DMS79 treated with DMSO at 0.1 percent for 48 hours (cell line): ENCODE measurements at places on chromosomes 3 and 15.

DNA sequence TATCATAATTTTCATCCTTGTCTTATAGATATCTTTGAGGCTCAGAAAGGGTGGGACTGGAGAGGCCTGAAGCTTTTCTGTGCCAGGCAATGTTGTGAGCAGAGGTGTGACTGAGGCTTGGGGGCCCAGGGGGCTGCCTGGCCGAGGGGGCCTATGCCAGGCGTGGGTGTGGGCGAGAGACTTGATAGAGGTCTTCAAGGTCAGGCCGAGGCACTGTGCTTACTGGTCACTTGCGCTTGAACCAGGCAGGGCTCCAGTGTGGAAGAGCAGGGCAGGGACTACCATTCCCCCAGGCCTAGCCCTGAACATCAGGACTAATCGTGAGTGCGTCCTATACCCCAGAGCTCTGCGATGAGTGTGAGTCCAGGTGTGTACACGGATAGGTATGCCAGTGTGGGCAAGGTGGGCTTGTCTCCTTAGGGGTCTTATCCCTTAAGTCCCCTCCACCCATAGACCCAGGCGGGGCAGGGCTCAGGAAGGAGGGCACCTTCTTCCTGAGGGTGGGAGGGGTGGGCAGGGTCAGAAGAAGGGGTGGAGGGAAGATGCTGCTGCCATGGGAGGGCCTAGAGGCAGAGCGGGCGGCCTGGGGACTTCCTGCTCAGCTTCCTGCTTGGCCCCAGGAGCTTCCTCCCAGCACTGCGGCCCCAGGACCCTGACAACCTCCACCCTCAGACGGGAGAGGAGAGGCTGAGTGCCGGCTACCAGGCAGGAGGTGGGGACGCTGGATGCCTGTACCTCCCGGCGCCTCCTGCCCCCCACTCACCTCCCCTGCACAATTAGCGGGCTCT lies 84.7 kb downstream of the LINGO1 start:
- no peak for DNase-seq

GRCh38 chr15:43505738-43506137 lies 11.7 kb upstream of the MAP1A start:
- no peak for DNase-seq

DNA sequence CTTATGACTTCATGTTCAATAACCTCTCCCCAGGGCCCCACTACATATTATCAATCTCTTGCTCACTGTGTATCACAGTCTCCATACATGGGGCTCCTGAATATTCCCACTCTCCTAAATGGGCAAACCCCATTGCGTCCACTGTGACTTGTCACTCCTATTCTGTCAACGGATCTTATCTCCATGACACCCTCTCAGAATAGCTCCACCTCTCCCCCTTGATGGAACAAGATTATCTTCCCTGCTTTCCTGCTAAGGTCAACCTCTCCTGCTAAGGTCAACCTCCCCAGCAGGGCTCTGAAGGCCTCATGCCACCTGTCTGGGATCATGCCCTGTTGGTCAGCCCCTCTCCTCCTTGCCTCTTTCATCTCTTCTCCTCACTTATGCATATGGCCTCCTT lies 1.8 kb downstream of the CLDN18 start:
- DNase-seq: no peak

GRCh38 chr3:183817639-183818038 lies 7.7 kb downstream of the MAP6D1 start:
- DNase-seq: no peak

GRCh38 chr3:159910991-159911663 lies 77.5 kb upstream of the IL12A start:
- no peak for DNase-seq

DNA sequence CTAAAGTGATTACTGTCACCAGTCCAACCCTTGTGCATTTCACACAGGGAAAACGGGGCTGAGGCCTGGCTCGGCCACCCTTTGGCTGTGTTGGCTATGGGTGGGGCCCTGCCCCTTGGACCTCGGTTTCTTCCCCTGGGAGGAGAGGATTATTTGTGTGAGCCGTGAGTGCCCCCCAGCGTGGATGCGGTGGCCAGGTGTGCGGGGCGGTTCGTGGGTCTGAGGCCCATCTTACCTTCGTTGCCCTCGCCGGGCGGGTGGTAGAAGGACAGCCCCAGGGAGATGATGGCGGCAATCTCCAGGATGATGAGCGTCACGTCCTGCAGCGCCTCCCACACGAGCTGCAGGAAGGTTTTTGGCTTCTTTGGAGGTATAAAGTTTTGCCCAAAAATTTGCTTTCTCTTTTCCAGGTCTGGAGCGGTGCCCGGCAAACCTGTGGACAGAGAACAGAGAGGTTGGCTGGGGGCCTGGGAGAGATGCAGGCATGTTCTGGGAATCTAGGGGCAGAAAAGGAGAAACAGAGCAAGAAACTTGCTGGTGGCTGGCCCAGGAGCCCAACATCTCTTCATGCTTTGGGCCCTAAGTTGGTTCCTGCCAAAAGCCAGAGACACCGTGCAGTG lies 89.6 kb upstream of the SEC13 start:
- no peak for DNase-seq

GRCh38 chr15:91622235-91622634 lies 231.3 kb upstream of the SLCO3A1 start:
- DNase-seq: no peak

- DNase-seq: no peak
These were observed 22.1 kb downstream of the MAPKAPK3 start for GRCh38 chr3:50639055-50639494.

DNA sequence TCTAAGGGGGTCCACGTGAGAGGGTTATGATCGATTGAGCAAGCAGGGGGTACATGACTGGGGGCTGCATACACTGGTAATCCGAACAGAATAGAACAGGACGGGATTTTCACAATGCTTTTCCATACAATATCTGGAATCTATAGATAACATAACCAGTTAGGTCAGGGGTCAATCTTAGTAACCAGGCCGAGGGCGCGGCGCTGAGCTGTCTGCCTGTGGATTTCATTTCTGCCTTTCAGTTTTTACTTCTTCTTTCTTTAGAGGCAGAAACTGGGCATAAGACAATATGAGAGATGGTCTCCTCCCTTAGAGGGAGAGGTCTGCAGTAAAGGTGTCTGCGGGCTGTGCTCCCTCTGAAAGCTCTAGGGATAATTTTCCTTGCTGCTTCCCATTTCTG lies 261.3 kb downstream of the XXYLT1 start:
- DNase-seq: no peak

- no peak for DNase-seq
These were observed 28.4 kb upstream of the LIMD1 start for GRCh38 chr3:45566196-45566595.

DNA sequence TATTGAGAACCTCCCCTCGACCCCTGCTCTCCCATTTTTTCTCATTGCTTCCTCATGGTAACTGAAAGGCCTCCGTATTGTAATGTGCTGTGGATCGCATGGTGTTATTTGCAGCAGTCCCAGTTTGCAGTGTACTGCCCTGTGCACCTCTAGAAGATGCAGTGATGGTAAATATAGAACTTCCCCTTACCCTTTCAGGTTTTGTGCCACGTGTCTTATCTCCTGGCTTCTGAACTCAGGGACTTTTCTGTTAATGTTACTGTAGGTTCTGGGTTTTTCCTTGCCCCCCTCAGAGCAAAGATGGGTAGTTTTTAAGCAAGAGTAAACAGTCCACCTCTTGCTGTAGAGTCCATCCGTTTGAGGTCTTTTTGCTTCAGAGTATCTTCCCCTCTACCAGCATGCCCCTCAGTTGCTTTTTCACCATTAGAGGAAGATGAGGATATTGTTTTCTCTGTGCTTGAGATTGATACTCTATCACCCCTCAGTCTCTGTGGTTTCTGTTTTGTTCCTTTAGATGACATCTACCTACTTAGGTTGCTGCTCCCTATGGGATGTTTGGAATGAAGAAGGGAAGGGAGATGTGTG lies 22.4 kb downstream of the CHD2 start:
- no peak for DNase-seq

DNA sequence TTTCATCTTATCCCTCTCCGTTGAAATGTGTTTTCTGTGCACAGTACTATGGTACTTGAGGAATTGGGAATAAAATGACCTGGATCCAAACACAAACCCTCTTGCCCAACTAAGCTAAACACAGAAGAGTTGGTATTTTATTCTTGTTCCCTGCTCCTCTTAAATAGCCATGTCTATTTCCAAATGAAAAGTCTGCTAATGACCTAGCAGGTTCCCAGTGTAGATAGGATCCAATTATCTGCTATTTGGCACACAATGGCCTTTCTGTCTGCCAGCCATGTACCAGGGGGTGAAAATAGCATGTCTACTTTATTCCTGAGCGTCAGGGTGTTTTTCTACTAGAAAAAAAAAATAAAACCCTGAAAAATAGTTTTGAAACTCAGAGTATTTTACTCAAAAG lies 657.0 kb upstream of the NAALADL2 start:
- DNase-seq: no peak

GRCh38 chr3:31624083-31624709 lies 91.5 kb downstream of the STT3B start:
- DNase-seq: no peak

DNA sequence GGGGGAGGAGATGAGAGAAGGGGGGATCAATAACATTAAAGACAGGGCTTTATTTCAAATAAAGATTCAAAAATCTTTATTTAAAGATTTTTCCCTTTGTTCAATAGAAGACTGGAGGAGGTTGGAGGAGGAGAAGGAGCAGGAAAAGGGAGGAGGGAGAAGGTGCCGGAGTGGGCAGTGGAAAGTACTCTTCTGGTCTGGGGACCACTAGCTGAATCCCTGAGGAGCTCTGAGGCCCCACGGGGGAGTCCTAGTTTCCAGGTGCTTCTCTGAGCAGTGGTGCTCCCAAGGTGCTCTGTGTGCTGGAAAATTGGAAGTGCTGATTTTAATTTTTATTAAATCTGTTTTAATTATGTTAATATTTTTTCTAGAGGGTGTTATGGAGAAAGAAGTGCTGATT lies 19.4 kb upstream of the SEMA4B start:
- DNase-seq: no peak

DNA sequence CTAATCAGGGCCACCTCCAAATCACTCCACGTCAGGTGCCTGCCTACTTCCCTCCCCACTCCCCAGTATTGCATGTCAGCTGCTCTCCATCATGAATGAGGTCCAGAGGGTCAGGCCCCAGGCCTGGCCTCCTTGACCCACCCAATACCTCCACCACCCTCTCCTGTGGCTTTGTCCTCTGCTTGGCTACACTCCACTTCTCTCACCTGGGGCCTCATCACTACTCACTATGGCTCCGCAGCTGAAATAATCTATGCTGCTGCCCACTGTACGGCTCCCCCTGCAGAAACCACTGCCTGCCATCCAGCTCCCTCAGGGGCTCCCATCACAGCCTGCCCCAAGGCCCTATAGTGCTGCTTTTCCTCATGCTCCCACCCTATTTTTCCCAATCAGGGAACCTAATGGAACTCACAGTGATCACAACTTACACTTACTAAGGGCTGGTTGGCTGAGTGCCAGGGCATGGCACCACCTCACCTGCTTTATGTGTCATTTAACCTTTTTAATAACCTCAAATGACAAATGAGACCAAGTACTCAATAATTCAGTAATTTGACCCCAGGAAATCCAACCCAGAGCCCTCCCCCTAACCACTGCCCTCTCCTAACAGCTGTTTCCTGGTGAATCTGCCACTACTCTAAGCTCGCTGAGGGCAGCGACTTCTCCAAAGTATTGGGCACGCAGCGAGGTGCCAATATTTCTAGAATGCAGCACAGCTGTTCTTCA lies 2.3 kb downstream of the GORASP1 start:
- DNase-seq: peak; percentile 8

DNA sequence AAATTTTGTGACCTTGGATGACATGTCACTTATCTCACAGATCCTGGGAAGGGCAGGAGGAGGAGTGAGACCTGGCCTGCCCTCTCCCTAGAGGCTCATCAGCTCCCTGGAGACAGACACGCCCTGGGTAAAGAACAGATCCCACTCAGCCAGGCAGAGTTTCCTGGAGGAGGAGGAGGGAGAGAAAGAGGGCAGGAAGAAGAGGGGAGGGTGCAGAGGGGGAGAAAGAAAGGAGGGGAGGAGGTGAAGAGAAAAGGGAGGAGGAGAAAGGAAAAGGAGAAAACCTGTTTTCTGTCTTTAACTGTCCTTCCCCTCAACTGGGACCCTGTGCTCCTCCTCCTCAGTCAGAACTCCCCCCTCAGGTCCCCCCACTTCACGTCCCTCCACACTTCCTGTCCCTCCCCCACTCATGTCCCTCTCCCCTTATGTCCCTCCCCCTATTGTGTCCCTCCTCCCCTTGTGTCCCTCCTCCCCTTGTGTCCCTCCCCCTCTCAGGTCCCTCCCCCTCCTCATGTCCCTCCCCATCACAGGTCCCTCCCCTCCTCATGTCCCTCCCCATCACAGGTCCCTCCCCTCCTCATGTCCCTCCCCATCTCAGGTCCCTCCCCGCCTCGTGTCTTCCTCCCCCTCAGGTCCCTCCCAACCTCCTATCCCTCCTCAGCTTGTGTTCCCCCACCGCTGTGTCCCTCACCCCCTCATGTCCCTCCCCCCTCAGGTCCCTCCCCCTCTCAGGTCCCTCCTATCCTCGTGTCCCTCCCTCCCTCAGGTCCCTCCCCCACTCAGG lies 52.3 kb upstream of the CGNL1 start:
- DNase-seq: no peak

DNA sequence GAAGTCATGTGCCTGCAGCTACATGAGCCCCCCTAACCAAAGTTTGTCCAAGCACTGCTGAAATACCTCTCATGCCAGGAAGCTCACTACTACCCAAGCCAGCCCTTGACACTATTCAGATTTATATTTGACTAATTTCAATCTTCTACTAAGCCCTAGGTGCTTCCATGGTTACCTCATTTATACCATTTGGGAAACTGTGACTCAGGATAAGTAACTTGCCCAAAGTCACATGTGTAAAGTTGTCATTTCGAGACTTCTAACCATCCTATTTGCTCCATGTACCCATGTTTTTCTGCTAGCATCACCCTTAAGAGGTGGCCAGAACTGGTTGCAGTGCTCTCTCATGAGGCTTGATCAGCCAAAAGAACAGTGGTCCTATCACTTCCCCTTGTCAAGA lies 20.7 kb upstream of the TIMP4 start:
- no peak for DNase-seq

DNA sequence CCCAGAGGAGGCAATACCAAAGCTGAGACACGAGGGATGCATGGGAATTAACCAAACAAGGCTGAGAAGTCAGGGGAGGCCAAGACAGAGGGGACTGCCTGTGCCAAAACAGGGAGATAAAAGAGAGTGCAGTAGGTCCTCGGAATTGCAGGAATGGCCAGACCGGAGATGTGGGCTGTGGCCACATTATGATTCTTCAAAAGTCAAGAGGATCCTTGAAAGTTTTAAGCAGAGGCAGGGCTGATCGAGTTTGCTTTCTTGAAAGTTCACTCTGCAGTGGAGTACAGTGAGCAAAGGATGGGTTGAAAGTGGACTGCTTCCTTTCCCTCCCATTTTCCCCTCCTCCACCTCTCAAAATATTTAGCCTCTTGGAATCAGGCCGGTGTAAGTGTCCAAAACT lies 73.9 kb upstream of the ADAMTS9 start:
- DNase-seq: no peak
